CD4-positive, alpha-beta T cell treated with Interleukin-10 for 1 hour (primary cell): ENCODE measurements at places on chromosomes 12 and 14.

GRCh38 chr12:99600388-99600787, 47.2 kb upstream of the GARIN6 start:
- DNase-seq, result no peak

- no peak for DNase-seq
Observed at GRCh38 chr12:45577844-45578399, 151.6 kb upstream of the ARID2 start.

GRCh38 chr14:24251880-24252288, 9.5 kb upstream of the TINF2 start:
- DNase-seq, result no peak

DNA sequence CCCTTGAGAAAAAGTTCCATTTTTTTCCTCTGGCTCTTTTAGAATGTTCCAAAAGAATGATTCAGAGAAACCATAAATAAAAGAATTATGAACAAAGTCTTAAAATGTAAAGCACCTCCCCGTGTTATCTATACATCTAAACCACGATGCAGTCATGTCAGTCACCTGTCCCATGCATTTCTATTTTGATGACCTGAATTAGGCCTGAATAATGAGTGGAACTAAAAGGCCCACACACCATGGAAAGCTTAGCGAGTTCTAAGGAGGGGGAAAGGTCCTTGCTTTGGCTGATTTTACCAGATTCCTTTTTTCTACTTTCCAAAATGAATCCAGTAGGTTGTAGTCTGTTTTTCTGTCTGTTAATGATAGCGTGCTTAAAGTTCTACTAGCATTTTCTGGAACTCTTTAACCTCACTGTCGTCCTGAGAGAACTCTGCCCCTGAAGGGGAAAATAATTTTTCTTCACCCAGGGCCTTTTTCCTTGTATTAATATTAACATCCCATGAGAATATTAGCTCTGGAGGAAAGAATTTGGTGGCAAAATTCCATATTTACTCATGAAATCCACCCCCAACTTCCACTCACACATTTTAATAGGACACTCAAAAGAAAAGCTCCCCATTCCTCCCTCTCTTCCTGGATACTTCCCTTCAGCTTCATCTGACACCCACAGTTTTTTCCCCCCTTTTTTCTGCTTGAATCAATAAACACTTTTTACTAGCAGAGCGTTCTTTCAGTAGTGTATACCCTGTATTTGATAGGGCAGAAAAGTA, 266.3 kb upstream of the DIO2 start:
- no peak for DNase-seq

GRCh38 chr14:22839159-22839779, 2.9 kb downstream of the MMP14 start:
- DNase-seq, result no peak

GRCh38 chr12:116934908-116935705, 24.4 kb downstream of the FBXW8 start:
- no peak for DNase-seq

GRCh38 chr14:93012951-93013719, 90.2 kb downstream of the CHGA start:
- no peak for DNase-seq

GRCh38 chr14:34174973-34175372, 224.1 kb upstream of the EGLN3 start:
- DNase-seq, result no peak

DNA sequence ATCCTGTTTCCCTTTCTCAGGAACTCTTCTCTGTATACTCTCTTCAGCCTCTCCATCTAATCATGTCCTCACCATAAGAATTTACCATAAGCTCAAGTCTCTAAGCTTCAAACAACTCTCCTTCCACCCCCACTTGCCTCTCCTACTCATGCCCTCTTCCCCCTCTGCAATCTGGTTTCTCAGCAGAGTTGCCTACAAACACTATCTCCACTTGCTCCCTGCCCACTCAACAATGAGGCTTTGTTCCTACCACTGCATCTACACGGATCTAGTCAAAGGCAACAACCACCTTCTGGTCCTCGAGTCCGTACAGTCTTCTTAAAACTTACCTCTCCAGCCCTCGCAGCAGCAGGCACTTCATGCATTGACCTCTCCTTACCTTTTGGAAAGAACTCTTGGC, 17.2 kb upstream of the FBLN5 start:
- no peak for DNase-seq
